ENCODE measurements at places on chromosomes 3 and 15.

- DNase-seq: no peak
Measured at GRCh38 chr3:108035751-108036150, 55.1 kb downstream of the CD47 start.

GRCh38 chr3:16596352-16597032 lies 8.7 kb downstream of the DAZL start:
- no peak for DNase-seq

- DNase-seq: no peak
Measured at GRCh38 chr3:10682692-10683091, 133.3 kb upstream of the SLC6A11 start.

DNA sequence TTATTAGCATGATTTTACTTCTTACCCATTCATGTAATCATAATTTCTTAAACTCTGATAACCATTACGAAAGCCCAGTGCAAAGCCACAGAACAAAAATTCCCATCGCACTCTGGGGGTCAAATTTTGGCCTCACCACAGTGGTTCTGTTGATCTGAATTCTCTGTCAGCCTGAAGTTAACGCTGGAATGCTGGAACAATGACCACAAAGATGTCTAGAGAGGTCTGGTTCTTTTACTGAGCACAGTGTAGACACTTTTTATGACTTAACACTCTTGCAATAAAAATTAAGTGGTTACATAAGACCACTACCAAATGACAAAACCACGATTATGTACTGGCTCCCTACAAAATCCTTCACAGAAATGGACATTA lies 94.7 kb downstream of the PDZRN3 start:
- DNase-seq: no peak

DNA sequence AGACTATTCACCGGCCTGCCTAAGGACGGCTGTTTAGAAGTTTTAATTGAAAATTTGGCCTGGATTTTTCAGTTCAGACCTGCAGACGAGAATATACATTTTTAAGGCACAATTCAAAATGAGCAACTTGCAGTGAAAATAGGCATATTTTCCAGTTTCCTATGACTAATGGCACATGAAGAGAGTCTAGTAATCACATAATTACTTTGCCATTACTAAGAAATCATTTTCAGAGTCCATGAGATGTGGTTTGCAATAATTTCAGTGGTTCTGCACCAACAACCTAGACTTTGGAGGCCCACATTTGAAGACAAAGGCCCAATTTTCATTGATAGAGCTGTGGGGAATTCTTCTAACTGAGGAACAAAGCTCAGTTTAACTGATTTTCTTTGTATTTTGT lies 205.3 kb downstream of the SOX2 start:
- no peak for DNase-seq

- no peak for DNase-seq
Measured at GRCh38 chr15:66844041-66844746, 142.2 kb downstream of the SMAD6 start.

DNA sequence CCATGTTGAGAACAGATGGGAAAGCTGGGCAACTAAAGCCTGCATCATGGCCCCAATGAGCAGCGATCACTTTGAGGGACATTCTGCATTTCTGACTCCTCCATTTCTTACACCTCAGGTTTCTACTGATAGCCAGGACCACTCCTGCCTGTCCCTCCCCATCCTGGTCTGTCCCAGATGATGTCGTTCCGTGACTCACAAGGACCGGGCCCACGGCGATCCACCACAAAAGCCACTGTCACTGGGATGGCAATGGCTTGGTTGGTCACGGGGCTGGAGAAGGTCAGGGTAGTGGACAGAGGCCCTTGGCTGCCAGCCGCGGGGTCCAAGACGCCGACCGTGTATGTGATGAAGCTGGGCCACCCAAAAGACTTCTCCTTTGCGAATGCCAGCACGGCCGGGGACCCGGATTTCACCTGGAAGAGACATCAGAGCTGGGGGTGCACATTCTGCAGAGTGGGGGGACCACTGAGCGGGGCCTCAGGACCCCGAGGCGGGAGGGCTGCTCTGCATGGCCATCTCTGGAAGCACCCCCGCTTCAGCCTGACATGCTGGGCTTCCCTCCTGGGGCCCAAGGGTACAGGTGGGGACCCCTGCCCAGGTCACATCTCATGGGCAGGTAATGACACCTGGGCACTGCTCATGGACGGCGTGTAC lies 100.4 kb downstream of the NUP210 start:
- DNase-seq: no peak

DNA sequence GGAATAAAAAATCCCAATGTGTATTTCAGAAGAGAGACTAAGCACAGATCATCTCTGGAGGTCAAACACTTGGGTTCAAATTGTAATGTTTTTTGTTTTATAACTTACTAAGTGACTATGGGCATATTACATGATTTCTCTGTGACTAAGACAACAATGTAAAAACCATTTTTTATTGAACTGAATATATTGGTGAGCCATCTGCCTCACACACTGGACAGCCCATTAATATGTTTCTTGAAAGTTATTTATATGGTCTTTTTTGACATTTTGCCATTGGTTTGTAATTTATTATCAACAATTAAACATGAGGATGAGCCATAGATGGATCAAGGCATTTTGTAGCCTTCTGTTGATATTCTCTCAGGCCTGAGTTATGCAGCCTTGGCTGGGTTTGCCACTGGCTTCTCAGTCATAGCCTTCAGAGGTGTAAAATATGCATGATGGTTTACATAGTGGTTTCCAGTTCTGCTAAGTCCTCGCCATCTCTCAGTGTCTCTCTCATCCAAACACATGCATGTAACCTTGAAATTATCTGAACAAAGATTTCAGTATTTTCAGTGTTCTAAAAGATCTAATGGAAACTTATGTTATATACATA lies 997.2 kb downstream of the DIPK2A start:
- no peak for DNase-seq

- DNase-seq: no peak
Measured at GRCh38 chr3:99418209-99418635, 220.2 kb upstream of the COL8A1 start.

- no peak for DNase-seq
Measured at GRCh38 chr3:89889386-89889785, 782.0 kb downstream of the EPHA3 start.

- no peak for DNase-seq
Measured at GRCh38 chr3:160099834-160100233, 111.2 kb downstream of the IL12A start.

DNA sequence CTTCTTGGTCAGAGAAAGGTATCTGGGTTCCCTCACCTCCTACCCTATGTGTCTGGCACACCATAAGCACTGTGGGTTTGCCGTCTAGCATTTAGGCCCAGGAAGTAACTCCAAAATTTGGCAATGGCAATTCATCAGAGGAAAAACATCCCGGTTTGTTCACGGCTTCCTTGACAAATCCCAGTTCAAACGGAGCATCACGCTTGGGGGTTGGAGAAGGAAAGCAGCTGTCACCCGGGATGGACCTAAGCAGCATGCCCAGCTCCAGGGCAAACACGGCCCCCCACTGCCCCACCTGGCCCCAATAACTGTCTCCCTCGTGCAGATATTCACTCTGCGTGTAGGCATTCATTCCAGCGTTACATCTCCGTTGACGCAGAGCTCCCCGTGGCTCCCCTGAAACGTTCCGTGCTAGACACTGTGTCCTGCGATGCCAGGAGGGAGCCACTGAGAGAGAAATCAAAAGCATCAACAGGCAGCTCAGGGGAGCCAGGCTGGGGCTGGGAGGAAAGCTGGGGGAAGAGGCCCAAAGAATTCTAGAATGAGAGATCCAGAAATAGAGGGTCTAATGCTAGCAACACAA lies 41.4 kb downstream of the NTRK3 start:
- peak; percentile 12 for DNase-seq

GRCh38 chr15:85777250-85778106 lies 17.2 kb downstream of the KLHL25 start:
- no peak for DNase-seq

All from hypothalamus (tissue), 51 donors.